ENCODE measurements at places on chromosomes 6 and 20.

GRCh38 chr20:43516251-43516824 lies 8.8 kb downstream of the L3MBTL1 start:
- no peak for DNase-seq

DNA sequence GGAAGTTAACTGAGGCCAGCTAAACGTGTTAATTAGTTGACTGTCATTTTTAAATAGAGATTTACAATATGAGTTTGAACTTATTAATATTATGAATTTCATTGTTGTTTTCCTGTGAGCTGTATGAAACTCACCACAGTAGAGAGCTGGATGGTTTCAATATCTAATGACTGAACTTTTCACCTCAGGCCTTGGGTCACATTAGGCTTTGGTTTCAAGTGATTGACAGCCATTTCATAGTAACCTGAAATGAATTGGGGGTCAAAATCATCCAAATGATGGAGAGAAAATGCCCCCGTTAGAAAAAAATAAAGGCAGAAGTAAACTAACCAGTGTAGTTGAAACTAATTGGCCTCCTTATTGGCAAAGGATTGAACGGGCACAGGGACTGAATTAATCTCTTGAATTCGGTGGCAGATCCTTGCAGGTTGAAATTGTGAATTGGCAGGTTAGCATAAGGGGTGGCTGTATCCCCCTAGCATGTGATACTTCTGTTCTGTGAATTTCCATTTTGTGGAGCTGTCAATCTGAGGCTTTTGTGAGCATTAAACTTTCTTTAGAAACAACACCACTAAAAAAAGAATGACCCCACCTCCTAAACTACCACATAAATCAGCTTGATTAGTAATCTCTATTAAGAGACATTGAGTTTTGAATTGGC lies 155.1 kb upstream of the MMS22L start:
- DNase-seq: no peak

- no peak for DNase-seq
Observed at GRCh38 chr6:2488578-2488977, 243.2 kb upstream of the GMDS start.

- no peak for DNase-seq
Observed at GRCh38 chr6:35093118-35093445, 48.1 kb downstream of the TCP11 start.

GRCh38 chr6:62042429-62042828 lies 243.6 kb downstream of the KHDRBS2 start:
- no peak for DNase-seq

GRCh38 chr6:46894433-46894832 lies 27.3 kb downstream of the ADGRF5 start:
- no peak for DNase-seq

GRCh38 chr20:47606983-47607613 lies 105.4 kb downstream of the NCOA3 start:
- DNase-seq: no peak

DNA sequence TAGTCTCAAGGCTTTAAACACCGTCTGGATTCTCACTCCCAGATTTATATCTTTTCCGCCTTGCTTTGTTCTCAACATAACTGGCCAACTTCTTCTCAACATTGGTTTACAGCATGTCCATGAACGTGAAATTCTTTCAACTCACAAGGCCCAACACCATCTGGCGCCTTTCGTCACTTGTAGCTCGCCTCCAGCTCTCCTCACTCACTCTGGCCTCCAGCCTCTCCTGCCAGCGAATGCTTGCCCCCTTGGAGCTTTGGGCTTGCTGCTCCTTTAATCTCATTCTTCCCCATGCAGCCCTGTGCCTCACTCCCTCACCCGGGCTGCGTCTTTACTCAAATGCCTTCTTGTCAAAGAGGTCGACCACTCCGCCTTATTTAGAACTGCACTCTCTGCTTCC lies 324.5 kb downstream of the PRKN start:
- DNase-seq: no peak

GRCh38 chr20:50138479-50139393 lies 14.8 kb downstream of the PEDS1 start:
- DNase-seq: no peak

- DNase-seq: no peak
Observed at GRCh38 chr20:13492001-13492481, 146.7 kb downstream of the TASP1 start.

DNA sequence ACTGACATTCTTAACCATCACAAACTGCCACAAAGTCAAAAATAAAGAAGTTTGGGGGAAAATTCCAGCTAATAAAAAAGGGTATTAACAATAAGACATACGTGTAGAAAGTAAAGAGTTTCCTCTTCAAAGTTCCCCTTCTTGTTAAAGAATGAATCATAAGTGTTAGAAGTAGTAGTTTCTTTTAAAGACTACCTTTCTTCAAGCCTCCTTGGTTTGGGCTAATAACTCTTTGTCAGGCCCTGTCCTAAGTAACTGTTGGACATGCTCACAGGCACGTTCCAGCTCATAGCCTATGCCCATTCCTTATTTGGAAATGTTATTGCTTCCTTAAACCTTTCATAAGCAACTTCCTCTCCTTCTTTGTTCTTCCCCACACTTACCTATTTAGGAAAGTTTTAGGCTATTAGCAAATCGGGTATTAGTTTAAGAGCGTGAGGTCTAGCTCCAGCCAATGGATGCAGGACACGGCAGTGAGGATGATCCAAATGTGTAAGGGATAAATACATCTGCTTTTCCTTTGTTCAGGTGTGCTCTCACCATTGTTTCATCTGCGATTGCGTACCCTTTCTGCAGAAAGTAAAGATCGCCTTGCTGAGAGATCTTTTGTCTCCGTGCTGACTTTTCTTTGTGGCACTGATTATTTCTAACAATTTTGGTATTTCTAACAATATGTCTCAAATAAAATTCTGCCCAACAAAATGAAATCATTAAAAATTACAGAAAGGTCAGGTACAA lies 64.9 kb downstream of the CHD6 start:
- DNase-seq: no peak

DNA sequence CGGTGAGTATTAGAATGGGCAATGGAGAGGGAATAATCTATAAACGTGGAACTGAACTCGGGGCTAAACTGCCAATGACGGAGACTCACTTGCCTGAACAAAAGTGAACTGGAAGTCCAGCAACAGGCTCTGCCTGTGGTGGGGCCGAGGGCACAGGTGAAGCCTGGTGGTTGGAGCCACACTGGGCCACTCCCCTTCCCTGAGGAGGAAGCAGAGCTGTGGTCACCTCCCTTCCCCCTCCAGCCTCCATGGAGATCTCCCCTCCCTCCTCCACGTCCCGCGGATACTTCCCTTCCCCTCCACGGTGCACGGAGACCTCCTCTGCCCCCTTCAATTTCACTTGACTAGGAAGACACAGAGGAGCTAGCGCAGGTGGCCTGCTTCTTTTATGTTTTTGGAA lies 14.7 kb upstream of the DSP start:
- no peak for DNase-seq

DNA sequence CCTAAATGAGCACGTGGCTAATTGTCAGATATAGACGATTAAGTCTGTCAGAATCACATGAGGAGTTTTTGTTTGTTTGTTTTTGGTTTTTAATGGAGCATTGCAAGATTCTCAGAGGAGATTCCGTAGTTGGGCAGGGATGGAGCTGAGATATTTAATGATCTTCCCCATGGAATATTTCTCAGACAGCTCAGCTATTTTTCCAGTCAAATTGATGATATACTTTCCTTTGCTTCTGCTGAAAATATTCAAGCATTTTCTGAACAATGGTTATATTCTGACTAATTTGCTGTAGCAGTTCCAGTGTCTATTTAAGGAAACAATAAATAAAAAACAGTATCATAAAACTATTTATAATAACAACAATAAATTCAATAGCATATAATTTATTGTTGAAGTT lies 348.4 kb downstream of the KIF16B start:
- no peak for DNase-seq

GRCh38 chr20:8912731-8913130 lies 156.2 kb upstream of the PLCB4 start:
- DNase-seq: no peak

GRCh38 chr6:142907544-142907943 lies 37.4 kb downstream of the HIVEP2 start:
- DNase-seq: no peak

DNA sequence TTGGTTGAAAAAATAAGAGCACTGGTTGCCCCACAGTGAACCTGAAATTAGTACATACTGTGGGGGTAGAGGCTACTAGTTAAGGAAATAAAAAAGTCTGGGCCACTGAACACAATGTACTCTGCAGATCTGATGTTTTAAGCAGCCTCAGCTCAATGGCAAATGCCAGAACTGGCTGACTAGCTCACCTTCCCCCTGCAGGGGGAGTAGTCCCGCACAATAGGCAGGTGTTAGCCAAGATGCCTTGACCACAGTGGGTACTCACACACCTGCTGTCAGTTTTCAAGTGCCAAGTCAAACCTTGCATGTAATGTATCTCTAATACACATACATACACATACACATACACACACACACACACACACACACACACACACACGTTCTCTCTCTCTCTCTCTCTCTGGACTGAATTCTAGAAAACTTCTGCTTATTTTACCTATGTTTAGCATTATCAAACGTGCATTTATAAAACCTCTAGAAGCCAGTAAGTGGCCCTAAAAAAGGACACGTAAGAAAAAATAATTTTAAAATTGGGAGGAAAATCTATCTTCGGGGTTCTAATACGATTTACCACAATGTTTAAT lies 36.1 kb downstream of the GMDS start:
- no peak for DNase-seq

DNA sequence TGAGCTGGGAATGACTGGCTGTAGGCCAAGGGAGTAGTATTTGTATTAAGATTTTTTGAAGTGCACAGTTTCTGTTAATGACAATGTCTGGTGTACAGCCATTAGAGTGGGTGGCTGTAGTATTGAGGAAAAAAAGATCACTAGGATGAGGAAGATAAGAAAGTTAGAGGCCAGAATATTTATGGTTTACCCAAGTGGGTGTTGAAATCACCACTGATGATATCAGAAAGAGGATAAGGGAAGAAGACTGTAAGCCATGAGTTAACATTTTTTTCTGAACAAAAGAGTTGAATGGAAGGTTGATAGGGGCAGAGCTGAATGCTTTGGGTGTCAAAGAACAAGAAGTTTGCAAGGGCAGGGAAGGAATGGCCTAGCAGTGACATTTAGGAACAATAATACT lies 104.7 kb downstream of the PRDM13 start:
- no peak for DNase-seq

DNA sequence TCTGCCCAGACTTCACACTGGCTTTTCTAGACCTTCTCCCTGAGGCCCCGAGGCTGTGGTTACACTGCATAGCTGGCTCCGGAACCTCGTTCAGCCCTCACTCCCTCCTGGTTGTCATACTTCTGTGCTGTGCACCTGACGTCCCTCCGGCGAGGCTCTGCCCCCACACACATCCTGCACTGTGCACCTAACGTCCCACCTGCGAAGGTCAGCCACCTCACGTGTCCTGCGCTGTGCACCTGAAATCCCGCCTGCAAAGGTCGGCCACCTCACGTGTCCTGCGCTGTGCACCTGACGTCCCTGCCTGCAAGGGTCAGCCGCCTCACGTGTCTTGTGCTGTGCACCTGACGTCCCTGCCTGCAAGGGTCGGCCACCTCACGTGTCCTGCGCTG lies 111.0 kb upstream of the FRMD1 start:
- DNase-seq: no peak

GRCh38 chr20:52681288-52681687 lies 290.9 kb upstream of the TSHZ2 start:
- no peak for DNase-seq

GRCh38 chr6:168371981-168372711 lies 52.6 kb upstream of the DACT2 start:
- no peak for DNase-seq

DNA sequence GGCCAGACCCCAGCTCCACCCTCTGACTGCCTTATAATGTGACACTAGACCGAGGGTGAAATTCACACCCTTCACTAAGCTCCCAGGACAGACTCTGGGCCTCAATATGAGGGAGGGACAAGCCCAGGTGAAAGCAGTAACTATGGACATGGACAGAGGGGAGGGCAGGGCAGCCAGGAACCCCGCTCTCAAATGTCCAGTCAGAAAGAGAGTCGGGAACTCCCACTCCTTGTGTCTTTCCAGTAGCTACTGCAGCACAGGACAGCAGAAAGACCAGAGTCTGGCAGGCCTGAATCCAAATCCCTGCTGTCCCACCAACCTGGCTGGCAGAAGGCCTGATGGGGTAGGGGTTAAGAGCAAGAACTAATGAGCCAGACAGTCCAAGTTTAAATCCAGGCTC lies 6.4 kb downstream of the C20orf96 start:
- no peak for DNase-seq

- DNase-seq: no peak
Observed at GRCh38 chr6:55578537-55579363, at the start of gene HMGCLL1. Gene HMGCLL1, minus strand, starts transcription at chr6:55579192. Its CDS starts 137 bp downstream, at chr6:55579055.

GRCh38 chr20:33169176-33169794 lies 1.3 kb downstream of the BPIFA2 start:
- no peak for DNase-seq

GRCh38 chr6:76347539-76347938 lies 275.1 kb upstream of the IMPG1 start:
- DNase-seq: no peak

- no peak for DNase-seq
Observed at GRCh38 chr6:43287717-43288679, 10.1 kb upstream of the SLC22A7 start.

- no peak for DNase-seq
Observed at GRCh38 chr6:123777563-123777962, 26.1 kb upstream of the NKAIN2 start.

DNA sequence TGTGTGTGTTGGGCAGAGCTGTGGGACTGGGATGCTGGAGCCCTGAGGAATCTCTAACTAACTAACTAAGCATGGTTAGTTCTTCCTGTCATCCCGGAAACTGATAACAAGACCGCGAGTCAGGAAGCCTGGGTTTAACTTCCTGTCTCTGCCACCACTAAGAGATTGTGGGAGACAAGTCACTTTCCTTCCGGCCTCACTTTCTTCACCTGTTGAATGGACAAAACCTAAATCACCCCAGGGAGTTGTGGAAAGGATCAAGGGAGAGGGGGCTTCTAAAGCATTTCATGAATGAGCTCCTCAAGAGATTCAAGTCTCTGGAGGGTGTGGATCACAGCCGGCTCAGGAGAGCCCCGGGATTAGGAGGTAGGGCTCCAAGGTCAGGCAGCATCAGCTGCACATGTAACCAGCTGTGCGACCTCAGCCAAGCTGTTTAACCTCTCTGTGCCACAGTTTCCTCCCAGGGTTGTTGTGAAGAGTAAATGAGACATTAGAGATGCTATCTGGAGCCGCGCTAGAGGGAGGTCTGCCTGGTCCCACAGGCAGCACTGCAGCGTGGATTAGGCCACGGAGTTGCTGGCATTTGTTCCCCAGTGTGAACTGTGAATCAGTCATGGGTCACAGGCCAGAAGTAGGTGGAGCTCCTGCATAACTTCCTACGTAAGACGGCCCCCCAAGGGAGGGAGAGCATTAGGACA lies 105.1 kb downstream of the TOX2 start:
- DNase-seq: no peak

GRCh38 chr6:56223995-56224394 lies 23.4 kb downstream of the COL21A1 start:
- DNase-seq: no peak

Data from stimulated activated CD8-positive, alpha-beta memory T cell treated with anti-CD3 and anti-CD28 coated beads, Interleukin-7, amount 100 ng/mL, for 1 hour (primary cell).